NCI-H187 treated with DMSO at 0.1 percent for 48 hours (cell line): ENCODE measurements at places on chromosomes 5 and 9.
A peak's percentile ranks its signal among the peaks of the same experiment; 100 is the strongest.

DNA sequence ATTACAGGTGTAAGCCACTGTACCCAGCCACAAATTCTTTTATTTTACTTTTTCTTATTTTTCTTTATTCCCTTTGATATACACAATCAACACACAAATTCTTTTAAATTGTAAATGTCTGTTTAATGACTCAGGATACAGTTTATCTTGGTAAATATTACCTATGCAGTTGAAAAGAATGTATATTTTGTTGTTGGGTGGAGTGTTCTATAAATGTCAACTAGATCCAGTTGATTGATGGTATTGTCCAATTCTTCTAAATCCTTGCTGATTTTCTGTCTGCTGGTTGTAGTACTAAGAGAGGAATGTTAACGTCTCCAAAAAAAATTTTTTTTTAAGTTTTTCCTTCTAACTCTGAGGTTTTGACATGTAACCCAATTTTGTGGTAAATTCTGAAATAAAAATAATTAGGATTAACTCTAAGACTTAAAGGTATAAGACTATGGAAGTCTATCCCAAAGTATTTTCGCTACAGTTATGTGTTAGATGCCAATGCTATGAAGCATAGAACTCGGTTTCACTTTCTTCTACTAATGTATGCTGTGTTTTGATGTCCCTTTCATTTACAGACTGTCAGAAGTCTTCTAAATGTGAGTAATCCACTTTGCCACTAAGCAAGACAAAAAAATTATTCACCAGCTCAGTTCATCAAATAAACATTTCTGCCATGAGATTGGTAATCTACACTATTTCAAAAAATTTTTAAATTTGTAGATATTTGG lies 720.2 kb upstream of the C9orf72 start:
- DNase-seq: no peak

- no peak for DNase-seq
Measured at GRCh38 chr5:176733406-176734262, 76.7 kb upstream of the UNC5A start.

- no peak for DNase-seq
Measured at GRCh38 chr9:131744171-131744719, 4.4 kb upstream of the RAPGEF1 start.

GRCh38 chr5:154206311-154206710 lies 15.8 kb downstream of the GALNT10 start:
- DNase-seq: no peak

DNA sequence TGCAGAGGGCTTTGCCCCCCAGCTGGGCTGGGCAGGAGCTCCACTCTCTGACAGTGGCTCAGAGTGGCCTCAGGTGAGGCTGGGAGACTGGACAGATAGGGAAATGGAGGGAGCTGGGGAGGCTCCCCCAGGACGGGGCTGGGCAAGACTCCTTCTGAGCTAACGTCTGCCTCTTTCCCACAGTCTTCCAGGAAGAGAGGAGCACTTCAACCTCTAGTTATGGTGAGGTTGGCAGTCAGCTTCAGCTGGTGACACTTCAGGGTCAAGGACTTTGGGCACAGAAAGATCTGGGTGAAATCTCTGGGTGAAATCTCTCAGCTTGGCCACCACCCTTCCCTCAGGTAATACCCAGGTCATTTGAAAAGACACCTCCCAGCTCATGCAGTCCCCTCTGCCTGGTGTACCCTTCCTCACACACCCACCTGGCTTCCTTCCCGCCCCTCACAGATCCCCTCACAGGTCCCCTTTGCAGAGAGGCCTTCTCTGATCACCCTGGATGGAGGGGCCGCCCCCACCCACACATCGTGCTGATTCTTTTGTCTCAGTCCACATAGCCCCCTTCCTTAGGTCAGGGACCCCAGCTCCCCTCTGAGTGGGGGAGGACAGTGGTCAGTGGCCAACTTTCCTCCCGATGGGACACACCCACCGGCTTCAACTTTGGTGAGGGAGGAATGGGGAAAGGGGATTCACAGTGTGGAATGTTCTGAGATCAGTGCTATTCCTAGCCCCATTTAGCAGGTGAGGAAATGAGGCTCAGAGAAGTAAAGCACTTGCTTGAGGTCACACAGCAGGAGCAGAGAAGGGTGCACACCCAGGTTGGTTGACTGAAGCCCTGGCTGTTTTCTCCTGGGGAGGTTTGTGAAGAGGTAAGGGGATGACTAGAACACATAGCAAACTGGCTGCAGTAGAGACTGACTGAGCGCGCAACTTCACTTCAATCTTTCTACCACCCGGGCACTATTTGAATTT lies 15.8 kb upstream of the NEURL1B start:
- DNase-seq: no peak

DNA sequence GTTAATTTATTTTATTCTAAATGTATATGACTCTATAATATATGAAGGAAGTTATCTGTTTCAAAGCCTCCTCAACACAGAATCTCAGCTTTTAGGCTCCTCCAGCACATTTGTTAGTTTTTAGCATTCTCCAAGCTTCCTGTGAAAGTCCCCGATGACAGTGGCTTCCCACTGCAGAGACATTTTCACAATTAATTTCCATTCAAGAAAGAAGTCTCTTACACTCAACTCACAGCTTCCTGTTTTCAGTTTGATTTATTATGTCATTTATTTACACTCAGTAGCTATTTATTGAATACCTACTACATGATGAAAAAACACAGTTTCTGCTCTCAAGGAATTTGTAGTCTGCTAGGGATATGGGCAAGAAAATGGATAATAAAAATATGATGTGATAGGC lies 2228.2 kb upstream of the WWC1 start:
- no peak for DNase-seq

GRCh38 chr5:112390327-112390726 lies 28.8 kb downstream of the EPB41L4A start:
- peak; percentile 19 for DNase-seq

DNA sequence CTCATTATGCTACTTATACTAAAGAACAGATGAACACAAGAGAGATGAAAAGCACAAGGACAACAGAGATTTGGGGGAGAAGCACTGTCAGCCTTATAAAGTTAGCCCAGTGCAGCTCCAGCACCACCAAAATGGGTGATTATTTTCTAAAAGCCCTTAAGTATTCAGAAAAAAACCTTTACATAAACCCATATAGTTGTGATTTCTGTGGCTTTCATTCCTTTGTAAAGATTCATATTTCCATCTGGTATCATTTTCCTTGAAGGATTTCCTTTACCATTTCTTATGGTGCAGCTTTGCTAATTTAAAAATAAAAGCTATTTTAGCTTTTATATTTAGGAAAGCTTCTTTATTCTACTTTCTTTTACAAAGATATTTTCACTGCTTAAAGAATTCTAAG lies 311.0 kb downstream of the TMEM167A start:
- DNase-seq: no peak

DNA sequence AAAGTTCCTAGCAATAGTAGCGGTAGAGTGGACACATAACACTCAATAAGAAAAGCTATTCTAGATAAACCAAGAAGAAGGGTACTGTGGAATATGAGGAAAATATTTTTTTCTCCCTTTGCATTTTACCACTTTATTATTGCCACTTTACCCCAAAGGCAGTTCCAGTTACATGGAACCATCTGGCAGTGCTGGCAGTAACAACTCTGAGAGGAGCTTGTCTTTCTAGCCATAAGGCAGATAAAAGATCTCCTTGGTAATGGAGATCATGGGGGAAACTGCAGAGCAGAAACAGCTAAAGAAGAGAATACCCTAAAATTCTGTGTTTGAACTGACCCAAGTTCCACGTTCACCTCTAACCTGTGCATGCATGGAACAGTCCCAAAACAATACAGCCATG lies 38.5 kb downstream of the UBTD2 start:
- no peak for DNase-seq

DNA sequence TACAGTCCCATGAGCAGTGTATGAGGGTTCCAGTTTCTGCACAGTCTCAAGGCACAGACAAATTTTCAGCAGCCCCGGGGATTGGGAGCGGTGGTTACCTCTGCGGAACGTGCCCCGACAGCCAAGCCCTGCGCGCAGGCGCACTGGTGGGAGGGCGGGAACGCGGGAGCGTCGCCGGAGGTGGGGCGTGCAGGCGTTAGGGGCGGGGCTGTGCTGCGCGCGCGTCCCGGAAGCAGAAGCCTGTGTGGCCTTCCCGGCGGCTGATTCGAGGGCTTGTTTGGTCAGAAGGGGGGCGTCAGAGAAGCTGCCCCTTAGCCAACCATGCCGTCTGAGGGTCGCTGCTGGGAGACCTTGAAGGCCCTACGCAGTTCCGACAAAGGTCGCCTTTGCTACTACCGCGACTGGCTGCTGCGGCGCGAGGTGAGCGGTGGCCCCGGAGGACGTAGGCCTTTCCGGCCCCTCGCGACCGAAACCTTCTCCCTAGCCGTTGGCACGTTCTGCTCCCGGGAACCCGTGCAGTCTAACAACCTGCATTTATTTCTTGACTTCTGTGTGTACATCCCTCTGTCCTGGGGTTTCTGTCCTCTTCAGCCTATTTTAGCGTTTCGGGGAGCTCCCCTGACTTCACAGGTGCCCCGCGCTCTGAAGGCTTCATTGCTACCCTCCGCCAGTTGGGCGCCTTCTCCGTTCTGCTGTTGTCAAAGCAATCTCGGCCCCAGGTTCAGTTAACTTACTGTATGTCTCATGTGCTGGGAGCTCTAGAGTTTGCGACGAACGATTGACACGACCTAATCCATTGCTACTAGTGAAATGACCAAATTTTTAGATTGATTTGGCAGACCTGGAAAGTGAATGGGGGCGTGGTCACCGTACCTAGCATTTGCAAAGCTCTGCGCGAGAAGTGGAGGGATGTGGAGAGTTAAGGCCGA lies at the start of gene GLE1:
Gene GLE1, plus strand, starts transcription at position 235 of the 929 bp plus-strand sequence. Its CDS starts 87 bp downstream, at position 322.
- DNase-seq: peak; percentile 44

GRCh38 chr5:157575381-157576020 lies at the start of gene ADAM19:
ADAM19 (minus strand) TSS chr5:157575775; CDS start chr5:157575696, 79 bp downstream.
- no peak for DNase-seq

- DNase-seq: no peak
Measured at GRCh38 chr5:95134326-95134725, 150.6 kb downstream of the MCTP1 start.
